ENCODE measurements at places on chromosomes 7 and 10.

GRCh38 chr7:92242972-92243371 is 2.7 kb downstream of the KRIT1 start:
- DNase-seq, result no peak

GRCh38 chr7:99112097-99112496 is 31.8 kb downstream of the SMURF1 start:
- no peak for DNase-seq

- DNase-seq, result no peak
These were observed 29.7 kb downstream of the IMMP2L start for GRCh38 chr7:111532625-111533024.

- DNase-seq, result no peak
These were observed 13.8 kb downstream of the CYP3A5 start for GRCh38 chr7:99666013-99666395.

Data from IMR-90 (cell line).